ENCODE measurements at places on chromosomes 5 and 9.

- no peak for DNase-seq
These were observed 939.8 kb downstream of the EFNA5 start for GRCh38 chr5:106730912-106731311.

GRCh38 chr5:157999696-158000095 lies 140.8 kb upstream of the CLINT1 start:
- no peak for DNase-seq

- DNase-seq = no peak
These were observed 3.2 kb upstream of the DDX4 start for GRCh38 chr5:55734658-55735057.

DNA sequence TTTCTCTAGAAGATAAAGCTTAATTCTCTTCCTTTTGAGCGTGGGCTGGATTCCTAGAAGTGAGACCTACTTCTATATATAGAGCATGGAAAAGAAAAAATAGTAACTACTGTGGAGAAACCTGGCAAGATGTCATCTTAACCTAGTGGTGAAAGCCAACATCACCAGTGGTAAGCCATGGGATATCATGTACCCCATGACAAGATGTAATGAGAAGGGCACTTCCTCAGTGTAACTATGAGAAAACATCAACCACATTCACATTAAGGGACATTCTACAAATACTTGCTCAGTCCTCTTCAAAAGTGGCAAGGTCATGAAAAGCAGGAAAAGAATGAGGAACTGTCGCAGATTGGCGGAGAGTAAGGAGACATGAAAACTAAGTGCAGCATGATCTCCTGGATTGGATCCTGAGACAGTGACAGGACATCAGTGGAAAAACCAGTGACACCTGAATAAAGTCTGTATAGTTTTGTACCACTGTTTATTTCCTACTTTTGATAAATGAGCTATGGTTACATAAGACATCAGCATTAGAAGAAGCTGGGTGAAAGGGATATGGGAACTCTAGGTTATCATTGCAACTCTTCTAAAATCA lies 65.4 kb downstream of the PRRC1 start:
- DNase-seq = no peak

DNA sequence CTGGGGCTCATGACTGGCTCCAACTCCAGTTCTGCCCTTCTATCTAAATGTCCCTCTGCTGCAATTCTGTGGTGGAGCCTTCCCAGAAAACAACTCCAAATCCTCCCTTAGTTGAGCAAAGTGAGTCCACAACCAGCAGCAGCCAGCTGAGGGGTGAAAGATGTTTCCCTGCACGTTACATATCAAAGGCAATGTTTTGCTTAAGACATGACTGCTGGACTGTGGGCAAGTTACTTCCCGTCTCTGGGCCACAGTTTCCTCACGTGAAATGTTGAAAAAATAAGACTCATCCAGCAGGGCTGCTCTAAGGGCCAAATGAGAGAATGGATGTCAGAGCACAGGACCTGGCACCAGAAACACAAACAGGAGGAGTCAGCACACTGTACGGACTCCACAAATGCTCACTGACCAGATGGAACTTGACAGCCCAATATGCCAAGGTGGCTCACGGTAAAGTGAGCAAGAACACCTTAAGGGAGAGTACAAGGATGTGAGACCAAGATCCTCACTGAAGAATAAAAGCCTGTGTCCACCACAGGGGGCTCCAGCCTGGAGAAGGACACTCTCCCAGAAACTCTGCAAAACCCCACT lies 138.4 kb upstream of the ABCA1 start:
- no peak for DNase-seq

DNA sequence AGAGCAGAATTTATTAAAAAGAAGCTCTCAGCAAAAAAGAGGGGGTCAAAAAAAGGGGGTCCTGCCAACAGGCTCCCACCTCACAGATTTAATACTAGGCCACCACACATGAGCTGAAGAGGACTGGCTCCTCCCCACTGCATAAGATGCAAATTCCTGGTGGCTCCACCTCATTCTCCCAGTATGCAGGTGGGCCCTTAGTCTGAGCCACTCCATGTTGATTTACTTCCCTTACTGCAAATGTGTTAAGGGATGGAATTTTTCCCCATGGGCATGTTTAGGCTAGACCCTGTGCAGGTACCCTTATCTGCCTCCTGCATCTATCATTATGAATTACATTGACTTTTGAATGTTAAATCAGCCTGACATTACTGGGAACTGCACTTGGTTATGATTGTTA lies 82.9 kb downstream of the ISOC1 start:
- no peak for DNase-seq

DNA sequence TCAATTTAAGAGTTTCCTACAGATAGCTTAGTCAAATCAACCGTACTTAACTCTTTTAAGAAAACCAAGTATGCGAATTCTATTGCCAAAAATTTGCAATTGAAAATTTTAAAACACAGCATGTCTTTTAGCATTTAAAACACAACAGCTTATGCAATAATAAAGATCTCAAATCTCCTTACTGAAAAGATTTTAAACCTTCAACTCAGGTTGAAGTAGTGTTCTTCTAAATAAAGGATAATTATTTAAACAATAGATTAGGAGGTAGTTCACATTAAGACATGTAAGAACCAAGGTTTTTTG lies 5.5 kb downstream of the NR3C1 start:
- no peak for DNase-seq

GRCh38 chr5:136000932-136001331 lies 27.9 kb upstream of the TGFBI start:
- DNase-seq = no peak

DNA sequence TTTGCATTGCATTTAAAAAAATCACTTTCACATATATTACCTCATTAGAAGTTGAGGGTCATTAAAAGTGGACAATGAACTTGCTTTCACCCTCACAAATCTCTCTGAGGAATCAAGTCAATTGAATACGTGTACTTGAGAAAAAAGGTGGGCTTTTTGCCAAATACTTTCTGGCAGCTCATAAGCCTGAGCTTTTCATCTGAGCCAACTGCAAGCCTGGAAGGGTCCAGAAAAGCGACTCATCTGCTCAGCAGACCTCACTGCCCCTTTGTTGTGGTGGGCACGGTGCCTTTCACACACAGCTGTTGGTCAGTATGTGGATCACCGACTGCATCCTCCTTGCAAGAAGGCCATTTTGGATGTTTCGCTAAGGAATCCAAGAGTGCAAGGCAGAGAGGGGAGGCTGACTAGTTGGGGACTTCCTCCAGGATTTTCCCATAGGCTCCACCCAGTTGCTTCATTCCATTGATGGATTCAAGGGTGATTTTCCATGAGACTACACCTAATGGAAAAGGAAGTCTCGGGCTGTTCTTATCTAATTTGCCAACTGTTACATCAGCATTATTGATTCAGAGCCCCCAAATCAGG lies 564.7 kb downstream of the PDE4D start:
- no peak for DNase-seq
